ENCODE measurements at places on chromosomes 1 and 21.

- DNase-seq, result no peak
These were observed 21.9 kb downstream of the ERG start for GRCh38 chr21:38476385-38476784.

- no peak for DNase-seq
These were observed 14.6 kb downstream of the ZNF362 start for GRCh38 chr1:33270808-33271465.

DNA sequence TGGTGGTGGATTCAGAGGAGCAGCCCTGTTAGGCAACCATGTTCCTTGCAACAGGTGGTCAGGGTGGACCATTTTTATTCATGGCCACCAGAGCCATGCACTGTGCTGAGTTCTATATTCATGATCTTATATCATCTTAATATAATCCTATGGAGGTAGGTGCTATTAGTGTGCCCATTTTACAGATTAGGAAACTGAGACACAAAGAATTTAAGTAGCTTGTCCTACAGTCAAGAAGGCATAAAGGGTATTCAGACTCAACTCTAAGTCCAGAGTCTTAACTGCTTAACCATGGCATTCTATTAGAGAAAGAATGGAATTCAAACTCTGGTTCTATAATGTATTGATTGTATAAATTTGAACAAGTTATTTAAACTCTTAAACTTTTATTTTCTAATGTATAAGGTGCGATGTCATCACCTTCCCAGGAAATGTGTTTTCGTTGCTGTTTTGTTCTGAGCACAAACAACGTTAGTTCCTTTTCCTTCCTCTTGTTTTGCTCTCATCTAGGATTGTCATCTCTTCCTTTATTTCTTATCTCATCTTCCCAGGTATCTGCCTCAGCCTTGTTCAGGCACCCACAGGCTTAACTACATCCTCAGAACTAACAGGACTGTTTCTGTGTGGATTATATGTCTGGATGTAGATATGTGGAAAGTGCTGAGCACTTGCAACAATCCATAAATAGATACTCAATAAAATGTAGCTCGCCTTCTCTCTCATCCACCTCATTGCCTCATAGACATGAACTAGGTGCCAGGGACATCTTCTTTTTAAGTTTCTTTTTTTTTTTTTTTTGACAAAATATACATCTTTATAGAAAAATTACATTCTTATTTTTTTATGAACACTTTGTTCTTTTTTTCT lies 207.1 kb downstream of the NFIA start:
- DNase-seq, result no peak

DNA sequence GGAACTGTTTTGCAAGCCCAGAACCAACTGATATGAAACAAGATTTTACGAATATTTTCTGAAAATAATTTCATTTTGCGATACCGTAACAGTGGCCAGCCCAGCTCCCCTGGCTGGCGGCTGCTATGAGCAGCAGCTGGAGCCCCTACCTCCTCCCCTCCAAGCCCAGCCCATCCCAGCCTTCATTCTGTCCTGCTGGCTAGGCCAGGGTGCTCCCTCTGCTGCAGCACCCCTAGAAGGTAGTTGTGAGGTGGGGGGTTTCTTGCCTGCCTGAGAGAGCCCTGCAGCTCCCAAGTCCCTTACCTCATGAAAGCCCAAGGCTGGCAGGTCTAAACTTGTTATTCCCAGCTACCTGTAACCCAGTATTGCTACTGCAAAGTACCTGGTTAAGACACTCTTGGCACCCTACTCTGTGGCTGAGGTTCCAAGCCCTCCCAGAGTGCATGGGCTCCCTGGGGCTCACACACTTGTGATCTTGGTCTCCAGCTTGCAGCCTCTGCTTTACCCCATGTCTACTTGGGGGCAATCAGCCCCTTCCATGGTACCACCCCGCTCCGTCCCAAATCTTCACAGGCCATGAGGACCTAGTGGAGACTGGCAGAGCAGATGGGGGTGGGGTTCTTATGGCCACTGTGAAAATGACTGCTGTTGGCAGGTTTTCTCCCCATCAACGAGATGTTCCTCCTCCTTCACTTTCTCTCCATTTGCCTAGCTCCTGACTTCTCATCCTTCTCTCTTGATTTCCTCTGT lies 239.8 kb downstream of the TRABD2B start:
- DNase-seq, result no peak

DNA sequence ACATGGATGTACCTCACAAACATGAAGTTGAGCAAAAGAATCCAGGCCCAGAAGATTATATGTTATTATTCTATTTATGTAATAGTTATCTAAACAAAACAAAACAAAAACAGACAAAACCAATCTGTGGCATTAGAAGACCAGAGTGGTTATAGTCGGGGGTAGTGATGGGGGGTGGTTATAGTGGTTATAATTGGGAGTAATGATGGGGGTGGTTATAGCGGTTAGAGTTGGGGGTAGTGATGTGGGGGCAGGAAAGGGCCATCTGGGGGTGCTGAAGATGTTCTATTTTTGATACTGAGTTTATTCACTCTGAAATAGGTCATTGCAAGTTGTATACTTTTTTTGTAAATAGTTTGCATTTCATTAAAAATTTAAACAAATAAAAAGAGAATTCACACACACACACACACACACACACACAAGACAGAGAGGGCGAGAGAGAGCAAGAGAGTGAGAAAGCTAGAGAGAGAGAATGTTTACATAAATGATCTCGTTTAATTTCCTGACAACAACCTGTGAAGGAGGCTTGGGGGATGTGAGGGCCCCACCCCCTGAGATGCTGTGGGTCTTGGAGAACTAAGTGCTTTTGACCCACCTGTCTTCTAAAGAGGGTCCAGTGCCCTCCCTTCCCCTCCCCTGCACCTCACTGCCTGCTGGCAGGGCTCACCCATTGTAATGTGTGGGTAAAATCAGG lies 37.4 kb downstream of the RHOU start:
- DNase-seq, result no peak

GRCh38 chr1:218205721-218206120 lies 79.4 kb upstream of the RRP15 start:
- no peak for DNase-seq

- no peak for DNase-seq
These were observed 34.0 kb upstream of the SAMD13 start for GRCh38 chr1:84267476-84267875.

DNA sequence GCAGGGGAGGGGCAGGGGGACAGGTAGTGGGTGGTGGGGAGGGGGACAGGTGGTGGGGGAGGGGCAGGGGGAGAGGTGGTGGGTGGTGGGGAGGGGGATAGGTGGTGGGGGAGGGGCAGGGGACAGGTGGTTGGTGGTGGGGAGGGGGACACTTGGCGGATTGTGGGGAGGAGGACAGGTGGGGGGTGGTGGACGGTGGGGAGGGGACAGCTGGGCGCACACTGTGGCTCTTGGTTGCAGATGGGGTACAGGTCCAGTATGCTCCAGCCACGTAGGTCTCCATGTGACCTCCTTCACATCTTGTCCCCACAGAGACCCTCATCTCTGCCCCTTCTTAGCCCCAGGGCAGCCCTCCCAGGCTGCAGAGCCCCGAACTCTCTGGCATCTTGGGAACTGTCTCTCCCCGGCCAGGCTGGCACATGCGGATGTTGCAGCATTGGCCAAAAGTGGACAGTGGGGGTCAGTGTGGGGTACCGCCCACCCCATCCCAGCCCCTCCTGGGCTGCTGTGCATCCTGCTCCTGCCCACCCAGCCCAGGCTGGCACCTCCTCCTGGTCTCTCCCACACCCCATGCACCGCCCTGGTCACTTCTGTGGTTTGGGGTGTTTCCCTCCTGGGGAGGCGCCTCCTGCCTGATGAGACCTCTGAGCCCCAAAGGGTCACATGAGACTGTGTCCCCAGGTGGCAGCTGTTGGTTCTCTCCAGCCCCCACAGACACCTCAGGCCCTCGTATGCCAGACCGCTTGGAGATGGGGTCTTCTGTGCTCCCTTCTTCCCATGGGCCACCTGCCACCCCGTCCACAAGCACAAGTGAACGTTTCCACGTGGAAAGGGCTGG lies 7.6 kb upstream of the SLC19A1 start:
- no peak for DNase-seq

DNA sequence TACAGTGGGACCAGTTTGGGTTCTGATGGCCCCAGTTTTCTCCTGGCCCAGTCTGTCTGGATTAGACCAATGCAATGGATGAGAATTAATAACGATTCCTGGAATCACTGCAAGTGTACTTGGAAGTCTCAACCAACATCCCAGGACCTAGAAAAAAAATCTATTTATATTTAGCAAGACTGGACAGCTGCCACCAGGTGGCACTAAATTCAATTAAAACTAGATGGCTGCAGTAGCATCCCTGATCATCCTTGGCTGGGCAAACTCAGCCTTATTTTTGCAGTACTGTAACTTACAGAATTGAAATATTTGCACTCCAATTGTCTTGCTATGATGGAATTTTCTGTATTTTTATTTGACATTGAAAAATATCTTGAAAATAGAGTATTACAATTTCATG lies 165.7 kb downstream of the NCAM2 start:
- no peak for DNase-seq

DNA sequence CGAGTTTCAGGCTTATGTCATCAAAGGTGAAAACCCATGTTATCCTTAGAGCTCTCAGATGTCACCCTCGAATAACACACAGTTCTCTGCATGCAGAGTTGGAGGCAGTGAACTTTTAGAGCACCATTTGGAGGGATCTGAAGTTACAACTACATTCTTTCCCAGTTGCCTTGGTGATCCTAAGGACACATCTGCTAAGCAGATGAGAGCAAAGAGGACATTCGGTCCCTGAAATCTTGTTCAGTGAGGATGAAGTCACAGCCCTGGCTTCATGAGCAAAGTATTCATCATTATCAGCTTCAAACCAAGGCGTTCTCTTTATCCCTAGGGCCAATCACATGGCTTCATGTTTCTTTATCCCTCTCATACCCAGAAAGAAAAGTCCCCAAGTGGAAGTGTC lies 23.1 kb upstream of the MCOLN2 start:
- DNase-seq, result no peak

DNA sequence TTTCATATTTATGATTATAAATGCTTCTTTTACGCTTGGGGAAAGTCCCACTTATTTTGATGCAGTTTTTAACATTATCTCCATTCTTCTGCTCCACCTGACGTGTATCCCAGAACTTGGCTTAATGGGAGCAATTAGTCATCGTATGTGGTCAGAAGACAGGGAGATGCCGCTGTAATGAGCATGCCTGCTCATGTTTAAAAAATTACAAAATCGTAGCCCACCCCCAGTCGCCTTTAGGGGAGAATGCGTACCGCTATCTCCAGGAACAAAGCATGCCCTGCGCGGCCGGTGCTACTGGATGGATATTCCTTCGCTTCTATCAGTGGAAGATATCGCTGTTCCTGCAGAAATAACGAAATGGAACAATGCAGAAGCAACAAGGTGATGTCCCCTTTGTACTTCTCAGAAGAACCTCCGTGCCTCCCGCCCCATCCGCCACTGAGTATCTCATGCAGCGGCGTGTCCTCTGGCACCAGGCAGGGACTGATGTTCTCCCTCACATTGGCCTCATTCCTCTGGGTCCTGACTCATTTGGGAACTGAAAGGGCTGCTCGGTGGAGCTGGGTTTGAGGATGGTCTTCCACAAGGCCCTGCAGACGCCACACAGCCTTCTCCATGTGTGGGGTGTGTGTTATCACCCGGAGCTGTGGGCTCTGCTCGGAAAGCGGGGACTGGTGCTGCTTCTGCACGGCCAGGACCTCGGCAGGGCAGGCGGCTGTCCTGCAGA lies 116.3 kb upstream of the COL6A1 start:
- DNase-seq, result no peak

Measured in activated CD8-positive, alpha-beta memory T cell treated with anti-CD3 and anti-CD28 coated beads for 1 hour (primary cell).